ENCODE measurements at places on chromosomes 1 and 21. TPM values are rescaled to one million over a fixed set of nuclear protein-coding genes. Genes with fewer than 3 reads are reported as not detected.

PGLYRP3 gene
- total RNA-seq, result not detected

OR14K1 gene
- total RNA-seq, result not detected

GCSAML gene
- total RNA-seq, result not detected

CHRNB2 gene
- 0.05 TPM for total RNA-seq

CFHR3 gene
- not detected for total RNA-seq

KIAA0319L gene
- total RNA-seq, result 84.0 TPM

DRAXIN gene
- 0.05 TPM for total RNA-seq

PLA2G2C gene
- total RNA-seq, result not detected

KRTAP19-8 gene
- total RNA-seq, result not detected

SYDE2 gene
- 20.2 TPM for total RNA-seq

ASCL5 gene
- not detected for total RNA-seq

RRP15 gene
- 18.7 TPM for total RNA-seq

- DNase-seq, result no peak
Measured at GRCh38 chr1:99980928-99981327, 11.1 kb downstream of the SLC35A3 start.

- no peak for DNase-seq
Measured at GRCh38 chr1:31667065-31667785, 22.5 kb upstream of the PEF1 start.

- DNase-seq, result no peak
Measured at GRCh38 chr1:171716616-171717015, 25.2 kb downstream of the VAMP4 start.

DNA sequence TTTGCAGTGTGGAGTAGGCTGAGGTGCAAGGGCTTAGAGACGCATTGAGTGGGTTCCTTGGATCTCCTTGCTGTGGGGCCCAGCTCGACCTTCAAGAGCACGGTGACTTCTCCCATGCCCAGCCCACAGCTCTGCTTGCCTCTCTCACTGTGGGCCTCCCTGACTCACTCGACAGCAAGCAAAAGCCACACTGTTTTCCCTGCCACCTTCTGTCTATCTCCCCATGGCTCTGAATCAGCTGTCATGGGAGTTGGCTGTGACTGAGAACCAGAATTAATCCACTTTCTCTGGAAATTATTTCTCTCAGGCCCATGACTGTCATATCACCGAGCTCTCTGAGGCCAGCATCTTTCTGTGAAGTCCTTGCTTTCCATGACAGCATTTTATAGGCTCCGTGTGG is 140.7 kb downstream of the NOS1AP start:
- DNase-seq, result no peak

- DNase-seq, result no peak
Measured at GRCh38 chr1:31788825-31789256, 24.7 kb upstream of the ADGRB2 start.

GRCh38 chr1:119027759-119028158 is 39.6 kb upstream of the TBX15 start:
- DNase-seq, result no peak

DNA sequence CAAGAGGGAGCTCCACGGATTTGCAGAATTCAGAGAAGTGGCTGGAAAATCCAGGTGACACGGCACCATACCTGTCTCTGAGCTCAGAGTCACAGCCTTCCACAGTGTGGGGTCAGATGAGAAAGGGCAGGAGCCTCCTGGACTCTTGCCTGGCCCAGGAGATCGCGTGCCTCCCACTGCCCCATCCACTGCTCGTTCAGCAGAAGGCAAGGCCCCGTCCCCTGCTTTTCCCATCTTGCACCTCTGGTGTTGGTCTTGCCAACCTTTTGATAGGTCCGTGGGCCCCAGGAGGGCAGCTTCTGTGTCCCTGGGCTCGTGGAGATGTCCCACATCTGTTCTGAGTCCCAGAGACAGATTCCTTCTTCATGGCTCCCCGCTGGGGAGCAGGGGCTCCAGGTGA is 83.7 kb upstream of the VAMP3 start:
- DNase-seq, result no peak

DNA sequence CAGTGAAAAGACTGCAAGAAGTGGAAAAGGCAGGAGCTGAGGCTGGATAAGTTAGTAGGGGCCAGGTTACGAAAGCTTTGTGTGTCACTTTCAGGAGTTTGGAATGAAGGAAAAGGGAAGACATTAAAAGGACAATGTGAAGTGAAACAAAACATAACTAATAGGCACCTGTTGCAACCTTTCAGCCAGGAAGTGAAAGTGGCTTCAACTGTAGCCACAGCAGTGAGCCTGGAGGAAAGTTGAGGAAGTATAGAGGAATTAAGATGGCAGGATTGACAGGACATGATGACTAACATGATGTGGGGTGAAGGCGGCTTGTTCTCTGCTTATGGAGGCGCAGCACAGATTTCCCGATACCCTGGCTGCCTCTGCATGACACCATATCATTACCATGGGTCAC is 68.9 kb downstream of the C4BPA start:
- no peak for DNase-seq

DNA sequence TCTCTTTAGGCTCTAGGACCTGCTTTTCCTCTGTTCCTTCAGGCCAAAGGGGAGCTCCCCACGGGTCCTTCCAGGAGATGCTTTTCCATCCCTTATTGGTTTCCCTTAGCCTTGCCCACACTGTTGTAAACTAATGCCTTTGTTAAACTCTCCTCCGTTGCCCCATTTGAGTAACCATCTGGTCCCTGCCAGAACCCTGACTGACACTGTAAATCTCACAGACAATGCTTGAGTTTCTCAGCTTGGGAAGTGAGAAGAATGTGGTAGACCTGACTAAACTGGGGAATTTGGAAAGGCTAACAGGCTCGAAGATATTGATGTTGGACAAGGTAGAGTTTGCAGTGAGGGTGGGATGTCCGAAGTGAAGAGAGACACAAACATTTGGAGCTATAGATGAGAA is 11.4 kb downstream of the AKNAD1 start:
- DNase-seq, result no peak

DNA sequence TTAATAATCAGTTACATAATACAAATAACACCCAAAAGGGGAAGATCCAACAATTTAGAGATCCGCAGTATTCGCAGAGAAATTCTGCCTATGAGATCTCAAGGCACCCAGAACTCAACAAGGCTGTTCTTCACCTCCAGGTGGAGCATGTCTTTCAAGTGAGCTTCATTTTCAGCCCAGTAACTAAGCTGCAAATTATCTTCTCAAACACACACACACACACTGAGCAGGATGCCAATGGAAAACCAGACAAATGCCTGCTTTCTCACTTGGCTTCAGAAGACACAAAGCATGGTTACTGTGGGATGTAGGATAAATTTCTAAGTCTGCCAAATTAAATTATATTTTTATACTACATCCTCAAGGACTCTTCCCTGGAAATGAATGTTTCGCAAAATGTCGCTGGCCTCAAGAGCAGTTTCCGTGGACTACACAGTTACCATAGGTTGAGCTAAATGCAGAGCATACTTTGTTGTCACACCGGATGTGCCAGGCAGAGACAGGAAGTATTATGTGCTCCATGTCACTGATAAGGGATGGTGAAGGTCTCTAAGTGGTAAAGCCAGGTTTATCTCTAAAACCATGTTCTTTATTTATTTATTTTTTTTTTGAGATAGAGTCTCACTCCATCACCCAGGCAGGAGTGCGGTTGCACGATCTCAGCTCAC is 30.3 kb downstream of the UBR4 start:
- DNase-seq, result no peak

All from cardiac septum (tissue), 1 donor.